ENCODE measurements at places on chromosomes 6 and 20. TPM values are rescaled to one million over a fixed set of nuclear protein-coding genes. Genes with fewer than 3 reads are reported as not detected.

The DZANK1 gene
- 0.99 TPM for total RNA-seq

The CST4 gene
- not detected for total RNA-seq

- DNase-seq = no peak
- peak overlapping the region; percentile 72 for H3K4me3 ChIP-seq
- peaks cover 27% of the 10 kb centered on the region for H3K4me1 ChIP-seq
These were observed 2.7 kb downstream of the HLA-B start for GRCh38 chr6:31354158-31354863.

DNA sequence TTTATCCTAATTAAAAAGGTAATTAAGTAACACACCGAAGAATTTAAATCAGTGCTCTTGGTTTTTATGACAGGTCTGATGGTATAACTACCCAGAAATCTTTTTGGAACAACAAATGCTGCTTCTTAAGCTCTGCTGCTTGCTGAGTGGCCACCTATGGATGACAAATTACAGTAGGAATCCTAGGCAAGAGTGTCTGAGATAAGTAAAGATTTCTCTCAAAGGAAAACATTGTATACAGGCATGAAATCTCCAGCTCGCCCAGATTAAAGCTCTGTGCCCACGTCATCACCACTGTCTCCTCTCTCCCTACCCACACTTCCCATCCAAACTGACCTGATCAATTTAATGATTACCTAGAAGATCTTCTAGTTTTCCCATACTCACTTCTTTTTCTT lies 1083.0 kb upstream of the MAP3K7 start:
- no peak overlapping the region for H3K27ac ChIP-seq
- no peaks in the 10 kb centered on the region for H3K27me3 ChIP-seq
- no peak for DNase-seq
- H3K36me3 ChIP-seq = no peaks in the 10 kb centered on the region

DNA sequence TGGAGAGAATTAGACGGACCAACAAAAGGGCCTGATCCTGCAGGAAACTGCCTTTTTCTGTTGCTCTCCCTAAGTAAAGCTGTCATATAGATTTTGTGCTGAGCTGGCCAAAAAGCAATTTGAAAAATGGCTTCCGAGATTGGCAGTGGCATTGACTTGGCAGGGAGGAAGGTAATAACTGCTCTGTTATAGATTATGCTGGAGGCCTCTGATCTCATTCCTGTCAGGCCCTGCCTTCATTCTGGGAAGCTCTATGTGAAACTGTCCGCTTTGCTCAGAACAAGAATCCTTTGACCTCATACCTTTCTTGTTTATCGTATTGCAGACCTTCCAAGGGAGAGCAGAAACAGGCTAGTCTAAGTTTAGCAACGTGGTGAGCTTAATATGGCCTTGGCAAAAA lies 234.4 kb downstream of the PHACTR1 start:
- H3K4me3 ChIP-seq = no peak overlapping the region
- no peaks in the 10 kb centered on the region for H3K4me1 ChIP-seq
- H3K36me3 ChIP-seq = no peaks in the 10 kb centered on the region
- DNase-seq = no peak
- no peaks in the 10 kb centered on the region for H3K27me3 ChIP-seq

DNA sequence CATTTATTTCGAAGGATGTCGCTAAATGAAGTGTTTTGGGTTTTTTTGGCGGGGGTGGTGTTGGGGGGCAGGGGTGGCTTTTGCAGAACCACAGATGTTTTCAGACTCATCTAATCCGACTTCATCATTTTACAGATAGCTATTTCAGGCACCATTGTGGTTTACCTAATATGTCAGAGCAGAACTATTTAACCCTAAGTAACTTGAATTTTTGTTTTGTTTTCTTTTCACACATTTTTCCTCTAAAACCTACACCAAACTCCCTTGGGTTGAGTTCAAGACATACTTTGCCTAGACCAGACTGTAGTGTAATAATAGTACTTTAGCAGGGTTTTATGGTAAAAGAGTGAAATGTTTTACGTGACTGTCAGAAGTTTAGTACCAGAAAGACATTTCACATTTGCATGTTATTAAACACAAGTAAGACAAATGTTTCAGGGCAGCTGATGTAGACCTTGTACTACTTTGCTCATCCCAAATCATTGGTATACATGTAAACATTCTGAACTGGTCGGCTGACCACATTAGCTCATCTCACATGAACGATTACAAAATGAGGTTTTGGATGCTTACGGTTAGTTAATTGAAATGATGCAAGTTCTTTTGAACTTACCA lies 37.7 kb downstream of the MAP3K4 start:
- no peak for DNase-seq
- H3K27ac ChIP-seq = peak overlapping the region; percentile 22
- H3K4me1 ChIP-seq = peaks cover 7% of the 10 kb centered on the region
- H3K36me3 ChIP-seq = no peaks in the 10 kb centered on the region

GRCh38 chr20:24501764-24502556 lies 32.5 kb downstream of the SYNDIG1 start:
- H3K27me3 ChIP-seq = peaks cover 4% of the 10 kb centered on the region
- H3K4me3 ChIP-seq = no peak overlapping the region
- H3K27ac ChIP-seq = no peak overlapping the region
- DNase-seq = no peak
- no peaks in the 10 kb centered on the region for H3K36me3 ChIP-seq

DNA sequence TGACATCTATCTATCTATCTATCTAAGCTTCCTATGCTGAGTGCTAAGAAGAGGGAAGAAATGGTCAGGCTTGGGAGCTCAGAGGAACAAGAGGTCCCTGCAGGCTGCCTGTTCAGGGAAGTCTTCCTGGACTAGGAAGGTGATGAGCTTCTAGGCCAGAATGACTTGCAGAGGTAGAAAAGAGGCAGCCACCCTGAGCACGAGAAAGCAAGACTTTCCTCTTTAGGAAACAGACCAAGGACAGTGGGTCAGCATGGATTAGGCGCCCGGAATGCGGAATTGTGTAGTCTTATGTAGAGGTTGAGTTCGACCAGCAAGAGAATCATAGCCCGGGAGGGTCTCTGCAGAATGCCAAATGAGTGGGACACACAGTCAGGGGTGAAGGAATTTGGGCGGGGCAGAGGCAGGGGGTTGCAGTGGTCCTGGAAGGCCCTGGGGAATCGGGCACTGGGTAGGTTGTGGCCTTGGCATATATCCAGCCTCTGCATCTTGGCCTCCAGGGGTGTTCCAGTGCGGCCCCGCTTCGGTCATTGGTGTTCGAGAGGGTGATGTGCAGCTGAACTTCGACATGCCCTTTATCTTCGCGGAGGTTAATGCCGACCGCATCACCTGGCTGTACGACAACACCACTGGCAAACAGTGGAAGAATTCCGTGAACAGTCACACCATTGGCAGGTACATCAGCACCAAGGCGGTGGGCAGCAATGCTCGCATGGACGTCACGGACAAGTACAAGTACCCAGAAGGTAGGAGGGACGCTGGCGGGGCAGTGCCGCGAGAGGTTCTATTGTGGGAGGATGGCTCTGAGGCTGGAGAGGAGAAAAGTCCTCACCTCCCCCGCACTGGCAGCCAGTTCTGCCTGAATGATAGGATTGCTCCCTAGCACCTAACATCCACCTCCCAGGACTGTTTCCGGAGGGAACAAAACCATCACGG lies 32.1 kb downstream of the TGM3 start:
- peaks cover 3% of the 10 kb centered on the region for H3K4me1 ChIP-seq
- H3K36me3 ChIP-seq = peaks cover 14% of the 10 kb centered on the region
- no peaks in the 10 kb centered on the region for H3K27me3 ChIP-seq
- DNase-seq = no peak

- no peak overlapping the region for H3K4me3 ChIP-seq
- no peak overlapping the region for H3K27ac ChIP-seq
- no peaks in the 10 kb centered on the region for H3K36me3 ChIP-seq
- no peaks in the 10 kb centered on the region for H3K27me3 ChIP-seq
These were observed 99.8 kb downstream of the TBC1D7 start for GRCh38 chr6:13228264-13229204.
